MM.1S (cell line): ENCODE measurements at places on chromosomes 7 and 10.

DNA sequence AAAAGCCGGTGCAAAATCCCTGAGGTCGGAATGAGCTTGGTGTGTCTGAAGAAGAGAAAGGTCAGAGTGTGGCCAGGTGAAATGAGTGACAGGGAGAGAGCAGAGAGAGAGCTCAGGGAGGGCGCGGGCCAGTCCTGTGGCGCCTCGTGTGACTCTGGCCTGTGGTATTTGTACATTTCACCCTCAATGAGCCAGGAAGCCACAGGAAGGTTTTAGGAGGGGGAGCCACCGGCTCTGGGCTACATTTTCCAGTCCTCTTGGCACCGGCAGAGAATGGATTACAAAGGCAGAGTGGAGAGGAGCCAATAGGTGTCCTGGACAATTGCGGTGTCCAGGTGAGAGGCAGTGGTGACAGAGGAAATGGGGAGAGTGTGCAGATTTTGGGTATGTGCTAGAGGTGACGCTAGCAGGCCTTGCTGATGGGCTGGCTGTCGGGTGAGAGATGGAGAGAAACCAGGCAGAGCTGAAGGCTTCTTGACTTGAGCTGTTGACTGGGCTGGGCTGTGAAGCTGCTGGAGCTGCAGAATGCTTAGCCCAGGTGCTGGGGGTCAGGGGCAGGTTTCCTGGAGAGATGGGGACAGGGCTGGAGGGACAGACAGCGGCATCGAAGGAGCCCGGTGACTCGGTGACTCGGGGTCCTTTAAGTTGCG, 38.1 kb downstream of the COL13A1 start:
- DNase-seq = no peak

- no peak for DNase-seq
These were observed 19.0 kb downstream of the GIMAP4 start for GRCh38 chr7:150586068-150586784.

DNA sequence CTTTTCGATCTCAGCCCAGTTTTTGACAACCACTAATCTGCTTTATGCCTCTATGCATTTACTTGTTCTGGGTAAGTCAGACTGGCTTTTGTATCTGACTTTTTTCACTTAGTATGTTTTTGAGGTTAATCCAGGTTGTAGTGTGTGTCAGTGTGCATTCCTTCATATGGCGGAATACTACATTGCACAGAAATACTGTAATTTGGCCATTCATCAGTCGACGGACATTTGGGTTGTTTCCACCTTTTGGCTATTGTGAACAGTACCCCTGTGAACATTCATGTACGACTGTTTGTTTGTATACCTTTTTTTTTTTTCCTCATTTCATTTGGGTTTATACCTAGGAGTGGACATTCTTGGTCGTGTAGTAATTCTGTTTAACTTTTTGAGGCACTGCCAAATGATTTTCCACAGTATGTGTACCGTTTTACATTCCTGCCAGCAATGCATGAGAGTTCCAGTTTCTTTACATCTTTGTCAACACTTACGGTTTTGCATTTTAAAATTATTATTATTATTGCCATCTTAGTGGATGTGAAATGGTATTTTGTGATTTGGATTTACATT, 57.4 kb downstream of the MKLN1 start:
- no peak for DNase-seq

DNA sequence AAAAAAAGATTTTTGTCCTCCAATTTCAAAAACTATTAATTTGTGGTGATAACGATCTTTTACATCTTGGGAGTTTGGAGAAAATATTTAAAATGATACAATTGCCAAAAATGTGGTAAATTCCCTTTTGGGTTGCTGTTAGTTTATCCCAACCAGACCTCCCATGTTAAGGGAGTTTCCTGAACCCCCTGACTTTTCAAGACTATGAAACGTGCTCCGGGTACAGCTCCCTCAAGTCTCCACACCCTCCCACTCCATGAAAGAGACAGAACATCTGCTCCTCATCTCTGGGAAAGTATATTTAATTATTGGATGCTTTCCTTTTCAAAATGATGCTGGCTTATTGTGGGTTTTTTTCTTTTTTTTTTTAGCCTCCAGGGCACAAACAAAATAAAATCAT, 534.6 kb upstream of the NRP1 start:
- DNase-seq = no peak

DNA sequence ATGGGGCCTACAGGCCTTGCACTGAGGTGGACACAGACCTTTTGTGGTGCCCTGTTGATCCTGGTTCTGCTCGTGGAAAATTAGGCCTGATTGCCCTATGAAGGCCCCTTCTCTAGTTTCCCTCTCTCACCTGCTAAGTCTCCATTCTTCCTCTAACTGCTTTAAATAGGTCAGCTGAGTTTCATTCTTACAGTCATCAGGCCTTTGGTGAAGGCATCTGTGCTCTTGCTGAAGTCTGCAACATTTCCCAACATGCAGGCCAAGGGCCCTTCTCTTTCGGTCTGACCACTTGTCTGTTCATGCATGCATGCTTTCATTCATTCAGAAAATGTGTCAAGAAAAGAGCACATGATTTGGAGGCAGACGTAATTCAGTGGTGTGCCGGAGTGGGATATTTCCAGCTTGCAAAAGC, 244.0 kb downstream of the BUB3 start:
- DNase-seq = peak; percentile 97

GRCh38 chr10:89888321-89889070, 187.1 kb downstream of the KIF20B start:
- peak; percentile 76 for DNase-seq

- DNase-seq = no peak
These were observed at the start of gene CTBP2 for GRCh38 chr10:125159932-125160855. TSS of gene CTBP2 (minus strand) at chr10:125160563.

DNA sequence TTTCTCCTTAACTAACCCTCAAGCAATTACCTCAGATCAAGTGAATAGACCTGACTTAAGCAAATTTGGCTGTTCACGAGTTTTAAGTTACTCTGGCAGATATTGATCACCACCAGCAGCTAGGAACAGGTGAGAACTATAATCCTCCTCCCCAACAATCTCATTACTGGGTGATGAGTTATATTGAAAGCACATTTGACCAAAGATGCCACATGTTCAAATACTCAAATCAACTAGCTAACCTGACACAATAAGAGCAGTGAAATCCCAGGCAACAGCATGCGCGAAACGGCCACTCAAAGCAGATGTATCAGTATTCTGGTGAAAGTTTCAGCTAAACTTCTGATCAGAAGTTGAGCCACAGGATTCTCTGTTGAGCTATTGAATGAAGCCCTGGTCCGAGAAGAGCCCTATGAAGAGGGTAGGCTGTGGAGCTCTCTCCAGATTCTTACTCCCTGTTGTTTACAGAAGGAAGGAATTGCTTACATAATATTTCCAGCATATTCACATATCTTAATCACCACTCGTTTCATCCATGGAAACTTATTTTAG, 52.6 kb downstream of the CAV1 start:
- no peak for DNase-seq

DNA sequence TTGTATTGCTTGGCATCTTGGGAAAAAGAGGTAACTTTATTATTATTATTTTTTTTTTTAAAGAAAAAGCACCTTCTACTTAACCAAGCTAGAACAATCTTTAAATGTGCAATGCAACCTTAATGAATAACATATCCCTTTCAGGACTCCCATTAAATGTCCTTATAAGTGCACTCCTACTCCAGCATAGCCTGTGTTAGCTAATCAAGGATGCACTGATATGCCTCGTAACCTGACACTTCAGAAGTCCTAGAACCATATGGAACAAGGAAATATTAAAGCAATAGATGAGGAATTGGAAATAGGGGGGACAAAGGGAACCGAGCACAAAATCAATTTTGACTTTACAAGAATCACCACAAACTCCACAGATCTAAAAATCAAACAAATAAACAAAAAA, 522.4 kb downstream of the PARD3 start:
- no peak for DNase-seq

DNA sequence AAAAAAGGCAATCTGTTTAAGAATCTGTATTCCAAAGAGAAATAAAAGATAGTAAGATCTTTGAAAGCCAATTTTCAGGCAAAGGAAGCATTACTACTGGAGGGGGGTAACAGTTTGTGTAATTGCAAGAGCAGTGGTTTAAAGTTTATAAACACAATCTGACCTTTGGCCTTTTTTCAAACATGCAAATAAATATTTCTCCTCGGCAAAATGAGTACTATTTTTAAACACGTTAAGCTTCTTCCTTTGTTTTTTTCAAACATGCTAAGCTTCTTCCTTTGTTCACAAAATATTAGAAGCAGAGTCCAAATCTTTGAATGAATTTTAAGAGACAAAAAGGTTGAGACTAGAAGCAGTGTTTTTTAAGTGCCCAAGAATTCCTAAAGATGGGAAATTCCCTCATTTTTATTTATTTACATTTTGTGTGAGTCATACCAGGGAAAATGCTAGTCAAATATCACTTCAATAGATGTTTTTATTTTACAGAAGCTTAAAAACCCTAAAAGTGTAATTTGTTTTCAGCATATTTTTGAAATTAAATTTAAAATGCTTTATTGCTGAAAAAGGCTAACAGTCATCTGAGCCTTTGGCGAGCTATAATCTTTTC, 229.3 kb downstream of the GPR37 start:
- no peak for DNase-seq

DNA sequence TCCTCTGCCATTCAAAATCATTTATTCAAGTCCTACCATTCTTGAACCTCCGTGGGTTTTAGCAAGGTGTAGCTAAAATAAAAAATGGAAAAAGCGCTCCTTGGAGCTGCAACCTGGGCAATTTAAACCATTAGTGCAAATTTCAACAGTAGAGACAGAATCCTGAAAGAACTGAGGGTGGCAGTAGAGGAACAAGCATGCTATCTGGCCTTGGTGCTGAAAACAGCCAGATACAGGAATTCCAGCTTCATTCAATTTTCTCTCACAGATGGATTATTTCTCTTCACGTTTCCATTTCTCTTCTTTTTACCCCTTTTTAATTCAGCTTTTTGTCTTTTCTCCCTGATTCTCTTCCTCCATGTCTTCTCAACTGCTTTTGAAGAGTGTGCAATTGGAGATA, 77.7 kb downstream of the OTUD1 start:
- DNase-seq = peak; percentile 16

DNA sequence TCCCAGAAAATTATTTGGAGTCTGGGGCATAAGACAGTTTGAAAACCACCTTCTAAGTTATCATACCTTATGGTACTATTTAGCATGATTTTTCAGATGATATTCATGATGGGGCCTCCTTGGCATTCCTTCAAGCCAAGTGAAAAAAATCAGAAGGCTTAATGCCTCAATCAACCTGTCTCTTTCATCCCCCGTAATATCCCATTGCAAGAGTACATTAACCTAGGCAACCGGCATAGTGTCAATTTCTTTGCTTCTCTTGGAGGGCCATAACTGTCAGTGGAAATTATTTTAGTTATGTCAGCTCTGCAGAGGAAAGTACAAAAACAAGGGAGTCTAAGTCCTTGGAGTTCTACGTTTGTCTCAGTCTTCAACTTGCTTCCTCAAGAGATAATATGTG, 43.4 kb downstream of the INHBA start:
- no peak for DNase-seq

GRCh38 chr10:121891103-121891502, 36.7 kb downstream of the ATE1 start:
- DNase-seq = no peak

- DNase-seq = no peak
These were observed 58.1 kb upstream of the OPN4 start for GRCh38 chr10:86596266-86596665.

DNA sequence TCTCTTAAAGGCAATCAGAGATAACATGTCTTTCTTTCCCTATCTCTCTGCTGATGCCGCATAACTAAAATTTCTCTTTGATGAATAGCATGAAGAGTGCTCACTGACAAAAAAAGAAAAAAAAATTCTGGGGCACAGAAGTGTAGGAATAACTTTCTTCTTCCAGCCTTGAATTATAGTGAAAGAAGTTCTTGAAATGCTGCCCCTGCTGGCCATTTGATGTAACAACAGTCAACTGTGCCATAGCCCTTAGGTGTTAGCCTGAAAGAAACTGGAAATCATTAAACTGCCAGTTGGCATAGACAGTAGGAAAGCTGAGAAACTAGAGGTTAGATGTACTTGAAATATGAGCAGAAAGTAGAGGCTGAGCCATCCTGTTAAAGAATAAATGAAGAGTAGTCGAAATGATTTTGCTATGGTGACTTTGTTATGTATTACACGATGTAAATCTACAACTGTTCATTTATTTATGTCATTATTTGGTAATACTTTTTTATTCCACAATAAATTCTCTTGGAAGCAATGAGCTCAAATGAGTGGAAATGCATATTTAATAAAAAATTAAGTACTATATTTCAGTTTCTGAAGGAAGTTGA, 48.3 kb upstream of the FAM171A1 start:
- peak; percentile 44 for DNase-seq

GRCh38 chr7:116162254-116162653, 48.1 kb upstream of the TES start:
- no peak for DNase-seq

DNA sequence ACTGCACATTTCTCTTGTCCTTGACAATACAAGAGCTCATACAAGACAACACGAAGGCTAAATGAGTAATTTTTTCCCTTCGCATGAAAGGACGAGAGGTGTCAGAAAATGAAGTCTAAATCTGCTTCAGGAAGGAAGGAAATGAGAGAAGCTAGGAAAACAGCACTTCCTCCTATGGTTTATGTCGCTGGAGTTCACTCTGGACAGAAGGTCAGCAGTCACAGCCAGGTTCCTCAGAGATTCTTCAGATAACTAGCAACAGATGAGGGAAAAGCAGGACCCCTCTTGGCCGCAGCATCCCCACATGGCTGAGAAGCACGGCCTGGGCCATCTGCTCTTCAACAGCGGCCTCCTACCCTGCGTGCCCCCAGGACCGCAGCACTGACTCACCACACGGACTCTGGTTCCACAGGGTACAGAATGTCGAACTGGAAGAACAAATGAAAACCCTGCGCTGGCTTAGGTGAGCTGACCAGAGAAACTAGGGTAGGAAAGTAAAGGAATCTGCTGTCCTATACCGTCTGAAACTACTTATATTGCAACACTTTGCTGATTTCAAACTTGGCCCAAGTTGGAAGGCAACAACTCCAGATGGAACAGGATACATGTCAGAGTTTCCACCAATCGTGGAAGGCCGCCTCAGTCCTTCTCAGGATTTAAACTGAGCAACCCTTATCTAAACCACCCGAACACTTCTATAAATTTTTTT, 26.3 kb downstream of the DNMBP start:
- no peak for DNase-seq

DNA sequence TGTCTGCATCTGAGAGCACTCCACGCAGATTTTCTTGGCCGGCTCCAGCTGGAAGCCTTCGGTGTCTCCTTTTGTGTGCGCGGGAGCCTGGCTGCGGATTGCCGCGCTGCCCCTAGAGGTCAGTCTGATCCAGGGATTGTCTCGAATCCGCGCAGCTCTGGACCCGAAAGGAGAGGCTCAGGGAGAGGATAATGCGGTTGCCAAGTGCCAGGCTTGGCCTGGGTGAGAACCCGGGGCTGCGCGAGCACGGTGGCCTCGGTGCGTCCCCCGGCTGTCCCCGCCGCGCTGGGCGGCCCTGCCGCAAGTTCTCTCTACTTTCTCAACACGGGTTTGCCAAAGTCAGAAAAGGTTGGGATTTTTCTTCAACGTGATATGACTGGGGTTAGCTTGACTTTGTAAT, 140.9 kb downstream of the ADCYAP1R1 start:
- DNase-seq = no peak

GRCh38 chr7:94179466-94179865, 175.3 kb upstream of the BET1 start:
- DNase-seq = no peak

GRCh38 chr7:55504093-55504859, 68.0 kb downstream of the VOPP1 start:
- DNase-seq = peak; percentile 49

- DNase-seq = no peak
These were observed 1.9 kb downstream of the BNIP3 start for GRCh38 chr10:131979821-131980270.
